ENCODE measurements at places on chromosomes 11 and 22. TPM values are rescaled to one million over a fixed set of nuclear protein-coding genes. Genes with fewer than 3 reads are reported as not detected.

Gene KCNQ1
- total RNA-seq, result 33.8 TPM

Gene NCAM1
- 3.8 TPM for total RNA-seq

GRCh38 chr11:58075781-58076180 is 45.0 kb downstream of the OR6Q1 start:
- no peaks in the 10 kb centered on the region for H3K27me3 ChIP-seq
- no peak overlapping the region for H3K4me3 ChIP-seq

- DNase-seq, result peak; percentile 90
- no peaks in the 10 kb centered on the region for H3K36me3 ChIP-seq
- H3K27ac ChIP-seq, result peak overlapping the region; percentile 41
- no peak overlapping the region for H3K4me3 ChIP-seq
- H3K27me3 ChIP-seq, result no peaks in the 10 kb centered on the region
These were observed 7.8 kb downstream of the SLC5A1 start for GRCh38 chr22:32050678-32051515.

DNA sequence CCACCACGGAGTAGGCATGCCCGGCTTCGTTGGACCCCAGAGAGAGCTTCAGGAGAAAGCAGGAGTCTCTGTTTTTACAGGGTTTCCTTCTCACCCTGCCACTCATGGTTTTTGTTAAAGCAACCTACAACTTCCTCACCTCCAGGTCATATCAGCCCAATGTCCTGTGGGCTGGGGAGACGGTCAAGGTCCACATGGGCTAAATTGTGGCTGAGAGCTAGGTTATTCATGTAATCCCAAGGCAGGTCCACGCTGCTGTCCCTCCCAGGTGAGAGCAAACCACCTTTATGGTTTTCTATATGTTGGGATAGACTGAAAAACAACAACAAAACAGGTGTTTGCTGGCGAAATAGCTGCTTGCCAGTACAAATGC is 19.5 kb downstream of the TSPAN32 start:
- H3K4me3 ChIP-seq, result no peak overlapping the region
- no peaks in the 10 kb centered on the region for H3K27me3 ChIP-seq
- DNase-seq, result no peak
- H3K4me1 ChIP-seq, result no peaks in the 10 kb centered on the region
- no peaks in the 10 kb centered on the region for H3K36me3 ChIP-seq
- H3K27ac ChIP-seq, result no peak overlapping the region

- H3K27me3 ChIP-seq, result no peaks in the 10 kb centered on the region
- peaks cover 1% of the 10 kb centered on the region for H3K4me1 ChIP-seq
- H3K36me3 ChIP-seq, result no peaks in the 10 kb centered on the region
These were observed 79.0 kb downstream of the CADM1 start for GRCh38 chr11:115425250-115425649.

Measured in prostate gland (tissue), 2 donors.